ENCODE measurements at places on chromosomes 7 and 10.

DNA sequence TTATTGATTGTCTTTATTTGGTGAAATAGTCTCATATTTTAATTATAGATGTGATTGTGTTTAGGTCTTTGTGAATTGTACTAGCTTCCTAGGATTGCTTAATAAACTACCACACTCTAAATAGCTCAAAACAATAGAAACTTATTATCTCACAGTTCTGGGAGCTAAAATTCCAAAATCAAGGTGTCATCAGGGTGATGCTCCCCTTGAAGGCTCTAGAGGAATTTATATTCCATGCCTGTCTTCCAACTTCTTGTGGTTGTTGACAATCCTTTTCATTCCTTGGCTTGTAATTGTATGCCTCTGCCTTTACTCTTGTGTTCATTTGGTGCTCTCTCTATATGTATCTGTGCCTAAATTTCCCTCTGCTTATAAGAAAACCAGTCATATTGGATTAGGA, 155.3 kb upstream of the AKR1E2 start:
- no peak for DNase-seq

GRCh38 chr7:121002-121785, 71.2 kb upstream of the FAM20C start:
- DNase-seq, result no peak

- no peak for DNase-seq
Measured at GRCh38 chr10:8069627-8070026, 15.1 kb downstream of the GATA3 start.

DNA sequence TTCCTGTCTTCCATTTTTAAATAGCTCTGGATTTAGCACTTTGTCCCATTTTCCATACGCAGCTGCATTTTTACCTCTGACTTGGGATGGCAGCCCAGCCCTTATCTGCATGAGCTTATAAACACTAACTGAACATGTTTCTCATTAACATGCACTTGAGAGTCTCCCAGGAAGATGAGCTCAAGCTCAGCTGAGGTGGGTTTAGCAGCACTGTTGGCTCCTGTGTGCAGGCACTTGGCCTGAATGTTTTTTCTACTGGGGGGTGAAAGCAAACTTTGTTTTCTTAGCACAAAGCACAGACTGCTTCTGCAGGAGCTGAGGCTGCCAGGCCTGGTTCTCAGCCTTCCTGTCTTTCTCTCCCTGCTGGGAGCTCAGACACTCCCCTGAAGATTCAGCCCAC, 1093.6 kb upstream of the AUTS2 start:
- no peak for DNase-seq

- peak; percentile 4 for DNase-seq
Measured at GRCh38 chr7:31336202-31337001, 4.1 kb downstream of the NEUROD6 start.

DNA sequence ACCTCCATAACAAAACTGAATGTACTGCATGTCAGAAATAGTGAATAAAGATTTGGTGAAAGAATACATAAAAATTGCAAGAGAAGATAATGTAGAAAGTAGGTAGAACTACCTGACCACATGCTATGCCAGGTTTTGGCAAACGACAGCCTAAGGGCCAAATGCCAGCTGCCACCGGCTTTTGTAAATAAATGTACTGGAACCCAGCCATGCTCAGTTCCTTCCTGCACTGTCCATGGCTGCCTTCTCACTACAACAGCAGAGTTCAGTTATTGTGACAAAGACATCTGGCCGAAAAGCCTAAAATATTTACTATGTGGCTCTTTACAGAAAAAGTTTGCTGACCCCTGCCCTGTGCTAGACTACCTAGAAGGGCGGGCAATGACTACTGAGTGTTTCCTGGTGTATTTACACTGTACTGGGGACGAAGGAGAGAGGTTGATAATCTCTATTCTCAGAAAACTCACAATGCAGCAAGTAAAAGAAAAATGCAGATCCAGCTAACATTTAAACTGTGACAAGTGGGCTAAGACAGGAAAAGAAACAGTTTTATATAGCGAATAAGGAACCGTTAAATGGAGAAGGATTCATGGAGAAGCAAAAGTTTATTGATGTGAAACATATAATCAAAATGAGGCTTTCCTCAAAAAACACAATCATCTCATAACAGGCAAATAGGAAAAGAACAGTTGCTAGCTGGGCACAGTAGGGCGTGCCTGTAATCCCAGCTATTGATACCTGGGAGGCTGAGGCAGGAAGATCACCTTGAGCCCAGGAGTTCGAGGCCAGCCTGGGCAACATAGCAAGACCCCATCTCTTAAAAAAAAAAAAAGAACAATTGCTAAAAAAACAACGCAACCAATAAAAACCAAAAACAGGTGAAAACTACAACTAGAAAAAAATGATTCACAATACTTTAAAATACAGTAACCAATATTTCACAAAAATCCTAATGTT, 13.7 kb downstream of the KIN start:
- peak; percentile 41 for DNase-seq

GRCh38 chr7:26546508-26547053, 254.9 kb downstream of the SNX10 start:
- DNase-seq, result no peak

GRCh38 chr7:97512441-97513207, 219.3 kb upstream of the TAC1 start:
- no peak for DNase-seq

- no peak for DNase-seq
Measured at GRCh38 chr7:71612911-71613310, 481.0 kb downstream of the GALNT17 start.

DNA sequence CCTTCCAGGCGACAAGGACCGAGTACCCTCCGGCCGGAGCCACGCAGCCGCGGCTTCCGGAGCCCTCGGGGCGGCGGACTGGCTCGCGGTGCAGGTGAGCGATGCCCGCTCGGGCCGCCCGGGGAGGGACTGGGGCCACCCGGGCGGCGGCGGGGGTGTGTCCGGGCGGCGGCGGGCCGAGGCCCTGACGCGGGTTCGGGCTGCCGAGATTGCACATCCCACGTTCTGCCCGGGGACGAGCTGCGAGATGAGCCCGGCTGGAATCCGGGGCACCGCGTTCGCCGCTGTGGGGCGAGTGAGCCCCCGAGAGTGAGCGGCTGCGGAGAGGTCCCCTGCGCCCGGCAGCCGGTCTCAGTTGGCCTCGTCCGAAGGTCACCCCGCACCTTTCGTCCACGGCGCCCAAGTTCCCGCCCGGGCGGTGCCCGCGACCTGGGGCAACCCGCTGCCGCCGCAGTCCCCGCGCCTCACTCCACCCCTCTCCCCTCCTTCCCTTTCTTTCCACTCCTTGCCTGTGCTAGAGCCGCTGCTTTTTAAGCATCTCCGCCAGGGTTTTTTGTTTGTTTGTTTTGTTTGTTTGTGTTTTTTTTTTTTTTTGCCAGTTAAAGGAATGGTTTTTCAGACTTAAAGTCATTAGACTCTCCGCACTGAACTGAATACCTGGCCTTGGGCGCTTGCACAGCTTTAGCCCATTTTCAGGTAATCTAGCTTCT, 515 bp downstream of the RALA start:
- no peak for DNase-seq

DNA sequence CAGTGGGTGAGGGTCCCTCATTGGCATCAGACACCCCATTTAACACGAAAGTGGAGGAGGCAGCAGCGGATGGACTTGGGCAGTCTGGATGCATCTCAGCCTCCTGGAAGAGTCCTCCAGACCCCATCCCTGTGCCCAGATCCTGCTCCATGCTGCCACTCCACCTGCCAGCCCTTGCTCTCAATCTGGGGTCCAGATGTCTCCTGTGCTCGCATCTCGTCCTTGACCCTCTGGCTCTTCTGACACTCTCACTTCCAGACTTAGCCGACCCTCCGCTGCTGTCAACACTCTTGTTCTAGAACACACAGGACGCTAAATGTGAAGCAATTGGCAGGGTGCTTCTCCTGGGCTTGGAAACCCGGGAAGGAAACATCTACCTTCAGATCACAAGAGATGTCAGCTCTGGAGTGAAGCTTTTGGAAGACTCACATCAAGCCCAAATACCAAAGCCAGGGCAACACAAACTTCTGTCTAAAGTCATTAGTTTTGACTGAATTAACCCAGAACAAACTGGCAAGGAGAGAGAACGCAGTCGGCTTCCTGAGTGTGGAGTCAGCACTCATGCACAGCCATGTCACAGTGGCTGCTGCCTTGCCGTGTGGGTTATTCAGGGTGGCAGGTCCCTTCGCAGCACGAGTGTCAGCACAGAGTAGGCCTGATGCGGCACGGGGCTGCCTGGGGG, 379.1 kb downstream of the TCERG1L start:
- DNase-seq, result no peak

DNA sequence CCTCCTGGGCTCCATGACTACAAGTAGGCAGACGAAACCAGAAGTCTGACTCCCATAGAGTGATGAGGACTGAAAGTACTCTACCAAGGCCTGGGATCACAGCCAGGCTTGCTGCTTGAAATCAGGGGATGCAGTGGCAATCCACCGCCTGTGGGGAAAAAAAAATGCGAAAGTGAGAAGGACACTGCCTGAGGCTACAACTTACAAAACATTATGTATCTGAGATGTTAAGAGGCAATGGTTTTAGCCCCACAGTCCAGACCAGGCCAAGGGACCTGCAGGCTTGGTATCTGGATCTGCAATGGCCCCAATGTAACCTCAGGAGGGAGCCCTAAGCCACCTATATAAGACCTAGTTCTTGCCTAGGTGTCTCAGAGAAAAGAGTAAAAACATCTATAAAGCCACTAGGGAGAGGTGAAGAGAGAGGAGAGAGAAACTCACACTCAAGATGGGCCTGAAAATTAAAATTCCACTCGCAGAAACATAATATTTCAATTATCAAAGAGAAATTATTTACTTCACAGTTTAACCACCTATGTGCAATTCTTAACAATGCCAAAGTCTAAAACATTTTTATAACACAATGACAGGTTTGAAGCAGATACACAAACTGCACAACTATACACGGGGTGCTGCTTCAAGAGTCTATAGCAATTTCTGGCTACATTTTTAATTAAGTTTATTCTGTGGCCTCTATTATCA, 13.9 kb downstream of the DNAJC1 start:
- peak; percentile 74 for DNase-seq
